Gastroesophageal sphincter (tissue), 4 donors: ENCODE measurements at places on chromosomes 12 and 14. TPM values are rescaled to one million over a fixed set of nuclear protein-coding genes. Genes with fewer than 3 reads are reported as not detected.

Gene DEPDC4
- not detected for total RNA-seq

Gene PSME2
- 41.8 TPM for total RNA-seq

Gene KRT75
- total RNA-seq = not detected

Gene INHBC
- total RNA-seq = not detected

Gene FKBP3
- 38.5 TPM for total RNA-seq

Gene PRPH
- total RNA-seq = 3.0 TPM

Gene ASCL1
- not detected for total RNA-seq

Gene MBD6
- total RNA-seq = 17.4 TPM

Gene YBX3
- total RNA-seq = 649 TPM

Gene FOS
- total RNA-seq = 235 TPM
